ENCODE measurements at places on chromosomes 4 and X.
A peak's percentile ranks its signal among the peaks of the same experiment; 100 is the strongest.

DNA sequence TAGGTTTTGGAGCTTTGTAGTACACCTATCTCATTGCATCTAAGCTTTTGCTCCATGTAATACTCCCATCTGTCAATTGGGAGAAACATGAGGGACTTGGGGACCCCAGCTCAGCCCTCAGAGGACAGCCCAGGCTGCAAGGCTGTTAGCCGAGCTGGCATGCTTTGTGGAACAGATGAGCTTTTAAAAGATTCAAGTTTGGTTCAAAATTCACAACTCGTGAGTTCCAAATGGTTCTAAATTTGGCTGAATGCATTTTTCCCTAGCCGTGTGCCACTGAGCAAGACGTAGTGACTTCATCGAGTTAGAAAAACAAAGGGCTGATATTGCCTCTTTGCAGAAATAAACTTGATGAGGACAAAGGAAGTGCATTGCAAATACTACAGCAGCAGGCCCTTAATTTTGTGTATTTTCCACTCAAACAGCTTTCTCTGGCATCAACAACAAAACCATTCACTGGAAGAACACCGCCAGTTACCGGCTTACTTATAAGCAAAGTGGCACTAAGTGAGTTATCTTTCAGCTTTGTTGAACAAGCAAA lies 165.0 kb upstream of the HS3ST1 start:
- DNase-seq, result no peak

DNA sequence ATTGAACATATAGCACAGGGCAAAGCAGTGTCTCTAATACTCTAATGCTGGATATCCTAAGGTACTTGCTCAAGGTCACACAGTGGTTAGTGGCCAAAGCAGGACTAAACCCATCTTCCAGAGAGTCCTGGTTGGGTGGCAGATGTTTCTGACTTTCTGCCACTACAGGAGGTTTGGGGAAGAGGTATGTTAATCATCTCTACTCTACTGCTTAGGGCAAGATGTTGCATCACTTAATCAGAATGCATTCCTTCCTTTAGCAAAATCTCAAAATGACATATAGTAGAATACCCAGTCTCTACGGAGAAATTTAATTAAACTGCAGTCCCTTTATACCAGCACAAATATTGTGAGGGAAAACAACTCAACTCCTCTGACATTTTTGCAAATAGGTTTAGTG lies 190.7 kb upstream of the FAM241A start:
- DNase-seq, result no peak

- DNase-seq, result no peak
These were observed 183.6 kb upstream of the NOCT start for GRCh38 chr4:138831948-138832347.

DNA sequence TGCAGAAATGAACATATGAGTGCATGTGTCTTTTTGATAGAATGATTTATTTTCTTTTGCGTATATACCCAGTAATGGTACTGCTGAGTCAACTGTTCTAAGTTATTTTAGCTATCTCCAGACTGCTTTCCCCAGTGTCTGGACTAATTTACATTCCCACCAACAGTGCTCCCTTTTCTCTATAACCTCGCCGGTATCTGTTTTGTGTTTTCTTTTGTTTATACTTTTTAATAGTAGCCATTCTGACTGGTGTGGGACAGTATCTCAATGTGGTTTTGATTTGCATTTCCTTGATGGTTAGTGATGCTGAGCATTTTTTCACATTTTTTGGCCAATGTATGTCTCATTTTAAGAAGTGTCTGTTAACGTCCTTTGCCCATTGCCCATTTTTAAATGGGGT lies 218.6 kb upstream of the KCNIP4 start:
- no peak for DNase-seq

DNA sequence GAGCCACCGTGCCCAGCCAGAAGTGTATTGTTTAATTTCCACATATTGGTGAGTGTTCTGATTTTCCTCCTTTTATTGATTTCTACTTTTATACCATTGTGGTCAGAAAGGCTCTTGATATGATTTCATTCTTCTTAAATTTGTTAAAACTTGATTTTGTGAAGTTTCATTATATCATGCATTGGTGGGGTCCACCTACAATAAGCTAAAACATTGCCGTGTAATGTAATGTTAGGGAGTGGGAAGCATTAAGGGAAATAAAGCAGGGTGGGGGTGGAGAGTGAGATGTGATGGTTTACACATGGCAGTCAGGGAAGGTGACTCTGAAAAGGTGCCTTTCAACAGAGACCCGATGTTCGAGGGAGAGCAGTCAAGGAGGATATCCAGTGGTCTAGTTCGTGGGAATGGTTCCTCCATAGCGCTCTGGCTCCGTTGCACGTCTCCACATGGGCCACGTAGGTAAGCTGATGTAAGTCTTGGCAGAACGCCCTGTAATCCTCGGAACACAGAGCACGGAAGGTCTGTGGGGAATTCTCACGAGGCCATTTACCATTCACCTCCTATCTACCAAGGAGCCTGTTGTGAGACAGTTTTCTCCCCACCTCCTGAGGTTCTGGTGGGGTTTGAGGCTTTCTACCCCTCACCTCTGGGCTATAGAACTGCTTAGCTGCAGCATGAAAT lies 7.7 kb upstream of the WDR13 start:
- no peak for DNase-seq

DNA sequence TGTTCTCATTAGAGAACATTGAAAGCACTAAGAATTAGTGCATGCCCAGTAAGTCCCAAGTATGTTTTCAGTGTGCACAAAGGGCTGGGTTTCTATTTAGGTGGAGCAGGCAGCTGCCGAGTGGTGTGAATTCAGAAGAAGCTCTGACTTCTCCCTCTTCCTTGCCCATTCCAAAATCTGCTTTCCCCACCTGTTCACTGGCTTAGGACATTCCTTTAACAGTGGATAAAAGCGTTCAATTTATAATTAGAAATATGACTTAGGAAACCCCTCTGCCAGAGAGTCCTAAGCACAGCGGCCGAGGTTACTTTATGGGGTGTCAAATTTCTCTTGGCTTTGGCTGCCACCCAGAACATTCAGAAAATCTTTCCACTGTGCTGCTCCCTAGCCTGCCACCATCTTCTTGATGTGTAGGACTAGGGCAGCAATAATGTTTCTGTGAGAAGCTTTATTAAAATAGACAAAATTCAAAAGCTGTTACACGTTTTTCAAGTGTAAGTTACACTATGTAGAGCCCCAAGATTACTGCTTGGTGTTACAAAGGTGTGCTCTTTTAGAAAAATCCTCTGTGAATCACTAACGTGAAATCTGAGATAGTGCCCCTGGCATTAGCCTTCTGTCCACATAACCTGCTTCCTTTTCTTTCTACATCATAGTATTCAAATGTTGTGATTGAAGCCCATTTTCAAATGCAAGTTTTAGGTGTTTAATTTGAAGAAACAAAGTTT lies 191.6 kb upstream of the ANKRD50 start:
- peak; percentile 70 for DNase-seq

DNA sequence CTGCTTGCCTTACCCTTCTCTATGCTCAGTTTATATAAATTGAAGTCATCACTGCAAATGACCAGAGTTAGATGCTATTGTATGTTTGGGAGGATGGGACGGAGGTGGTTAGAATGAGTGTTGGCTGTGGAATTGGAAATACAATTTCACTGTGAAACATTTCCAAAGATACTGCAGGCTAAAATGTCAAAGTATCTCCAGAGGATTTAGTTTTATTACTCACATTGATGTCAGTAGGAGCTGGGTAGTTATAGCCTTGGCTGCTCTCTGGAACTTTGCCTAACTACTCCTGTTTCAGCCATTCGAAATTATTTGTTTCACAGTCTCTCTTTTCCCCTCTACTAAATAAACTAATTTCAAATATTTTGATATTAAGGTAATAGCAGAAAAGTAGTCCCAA lies 92.6 kb upstream of the PPP3CA start:
- DNase-seq, result peak; percentile 47

DNA sequence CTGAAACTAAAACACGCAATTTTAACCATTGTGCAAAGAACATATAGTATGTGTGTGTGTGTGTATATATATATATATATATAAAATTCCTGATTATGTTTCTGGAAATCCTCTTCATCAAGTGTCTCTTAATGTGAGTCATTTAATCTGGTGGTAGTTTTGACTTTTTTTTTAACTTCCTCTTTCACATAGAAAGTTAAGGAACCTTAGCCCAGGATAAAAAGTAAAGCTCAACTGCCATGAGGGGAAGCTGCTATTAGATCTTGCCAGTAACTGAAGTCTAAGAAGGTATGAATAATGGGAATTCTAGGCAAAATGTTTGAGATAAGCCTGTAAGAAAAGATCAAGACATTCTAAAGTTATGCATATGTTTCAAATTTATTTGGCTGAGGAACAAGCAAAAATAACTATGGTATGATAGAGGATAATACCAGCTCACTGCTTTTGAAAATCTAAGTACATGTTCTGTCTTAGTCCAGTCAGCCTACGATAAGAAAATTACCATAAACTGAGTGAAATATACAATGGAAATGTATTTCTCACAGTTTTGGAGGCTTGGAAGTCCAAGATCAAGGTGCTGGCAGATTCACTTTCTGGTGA lies 757.0 kb downstream of the TRAM1L1 start:
- no peak for DNase-seq

GRCh38 chr4:146927695-146928094 lies 18.0 kb downstream of the TTC29 start:
- no peak for DNase-seq

DNA sequence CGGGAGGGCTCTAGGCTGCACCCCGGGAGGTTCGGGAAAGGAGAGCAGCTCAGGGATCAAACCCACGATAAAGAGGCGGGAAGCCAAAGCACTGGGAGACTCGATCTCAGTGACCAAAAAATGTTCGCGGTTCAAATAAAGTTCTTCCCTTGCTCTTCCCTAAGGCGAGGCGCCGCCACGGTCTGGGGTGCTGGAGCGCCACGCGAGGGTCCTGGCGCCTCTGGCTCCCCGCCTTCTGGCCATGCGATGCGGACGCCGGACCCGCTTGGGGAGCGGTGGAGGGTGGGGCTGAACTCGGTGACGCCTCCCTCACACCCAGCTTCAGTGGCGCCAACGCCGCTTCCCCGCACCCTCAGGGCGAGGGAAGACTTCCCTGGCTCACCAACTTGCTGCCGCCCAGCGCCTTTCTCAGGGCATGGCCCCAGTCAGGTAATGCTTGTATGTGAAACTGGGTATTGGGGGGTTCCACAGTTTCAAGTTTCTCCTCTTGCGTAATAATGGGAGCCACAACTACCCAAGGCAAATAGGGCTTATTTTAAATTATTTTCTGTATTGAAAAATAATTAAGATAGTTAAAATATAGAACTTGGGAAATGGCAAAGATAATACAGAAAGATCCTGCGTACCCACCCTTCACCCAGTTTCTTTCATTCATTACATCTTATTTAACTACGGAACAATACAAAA lies at the start of gene QRFPR:
QRFPR (minus strand) TSS at position 243 of the 687 bp plus-strand sequence. CDS start 371 bp downstream, outside the sequence.
- no peak for DNase-seq

DNA sequence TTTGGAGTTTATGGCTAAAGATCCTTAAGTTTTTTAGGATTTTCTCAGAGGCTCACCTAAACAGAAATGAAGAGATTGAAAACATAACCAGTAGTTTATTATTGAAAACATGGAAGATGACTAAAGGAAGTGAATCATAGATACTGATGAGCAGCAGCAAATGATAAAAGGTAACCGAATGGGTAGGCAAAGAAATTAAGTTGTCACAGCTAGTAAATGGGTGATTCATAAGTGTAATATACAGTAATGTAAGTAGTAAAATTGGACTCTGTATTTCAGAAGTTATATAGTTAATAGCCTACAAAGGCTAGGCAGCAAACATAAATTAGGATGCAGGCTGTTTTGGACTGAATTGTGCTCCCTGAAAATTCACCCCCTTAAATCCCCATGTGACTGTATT lies 59.0 kb upstream of the ADGRA3 start:
- DNase-seq, result no peak
